AG04450 (cell line): ENCODE measurements at places on chromosomes 7 and 10.

DNA sequence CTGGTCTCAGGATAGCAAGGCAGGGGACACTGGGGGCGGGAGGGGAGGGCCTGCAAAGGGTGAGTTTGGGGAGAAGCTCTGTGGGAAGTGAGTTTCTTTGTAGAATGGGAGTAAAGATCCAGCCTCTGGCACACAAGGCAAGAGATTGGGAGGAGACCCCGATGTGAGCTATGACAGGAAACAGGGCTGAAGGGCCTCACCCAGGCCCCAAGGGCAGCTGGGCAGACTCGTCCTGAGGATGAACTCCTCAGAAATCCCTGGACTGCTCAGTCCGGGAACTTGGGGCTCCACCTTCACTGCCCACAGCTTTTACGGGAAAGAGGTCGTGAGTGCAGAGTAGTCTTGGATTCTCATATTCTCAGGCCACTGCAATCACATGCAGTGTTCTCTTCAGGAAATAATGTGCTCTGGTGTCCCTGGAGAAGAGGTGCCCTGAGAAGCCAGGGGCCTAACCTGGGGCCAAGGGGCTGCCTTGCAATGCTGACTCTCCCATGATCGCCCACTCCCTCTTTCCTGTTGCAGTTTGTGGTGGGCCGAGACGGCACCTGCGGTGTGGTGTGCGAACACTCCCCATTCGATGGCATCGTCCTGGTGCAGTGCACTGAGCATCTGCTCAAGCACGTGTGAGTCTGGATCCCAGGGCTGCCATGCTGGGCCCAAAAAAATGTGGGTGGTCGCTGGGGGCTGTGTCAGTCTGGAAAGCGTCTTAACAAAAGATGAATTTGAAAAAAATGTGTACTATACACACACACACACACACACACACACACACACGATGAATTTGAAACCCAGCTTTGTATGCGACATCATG, 31.3 kb upstream of the C10orf53 start:
- no peak for DNase-seq

GRCh38 chr7:17140406-17140805, 158.0 kb upstream of the AHR start:
- no peak for DNase-seq

DNA sequence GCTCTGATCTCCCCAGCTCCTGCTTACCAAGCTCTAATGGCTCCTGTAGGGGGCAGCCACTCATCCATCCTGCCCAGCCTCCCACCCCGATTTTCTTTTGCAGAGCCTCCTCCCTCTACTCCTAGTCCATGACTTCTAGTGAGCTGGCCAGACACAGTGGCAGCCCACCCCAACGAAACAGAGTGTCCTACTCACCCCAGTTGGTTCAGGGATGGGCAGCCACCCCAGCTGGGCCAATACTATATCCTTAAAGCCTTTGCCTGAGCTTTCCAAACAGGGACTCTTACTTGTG, 77.1 kb downstream of the GRID1 start:
- DNase-seq = no peak

- no peak for DNase-seq
These were observed 16.5 kb upstream of the GPR22 start for GRCh38 chr7:107453388-107453787.

DNA sequence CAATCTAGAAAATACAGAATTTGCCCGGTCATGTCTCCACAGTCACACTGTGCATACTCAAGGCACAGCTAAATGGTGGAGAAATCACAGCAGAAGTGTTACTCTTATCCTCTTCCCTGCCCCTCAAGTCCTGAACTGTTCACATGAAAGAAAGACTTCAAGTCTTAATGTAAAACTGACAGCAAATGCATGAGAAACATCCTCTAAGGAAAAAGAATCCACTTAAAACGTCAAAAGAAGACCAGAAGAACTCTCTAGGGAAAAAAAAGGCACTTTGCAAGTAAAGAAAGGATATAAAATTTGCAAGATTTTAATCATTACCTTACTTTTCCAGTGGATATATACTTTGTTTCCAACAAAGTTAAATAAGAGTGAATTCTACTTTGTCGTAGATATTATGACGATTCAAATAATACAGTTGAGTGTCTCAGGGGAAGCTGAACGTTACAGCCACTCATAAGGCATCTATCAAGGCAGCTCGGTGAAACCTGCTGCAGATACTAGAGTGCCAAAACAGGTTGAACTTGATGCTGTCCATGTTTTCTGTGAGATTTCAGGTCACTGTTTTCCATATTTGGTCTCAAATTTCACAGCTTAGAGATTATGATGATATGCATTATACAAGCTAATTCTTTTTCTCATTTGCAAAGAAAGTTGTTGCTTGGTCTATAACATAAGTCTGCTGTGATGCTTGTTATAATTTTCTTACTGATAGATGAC, 155.0 kb downstream of the CTTNBP2 start:
- no peak for DNase-seq

DNA sequence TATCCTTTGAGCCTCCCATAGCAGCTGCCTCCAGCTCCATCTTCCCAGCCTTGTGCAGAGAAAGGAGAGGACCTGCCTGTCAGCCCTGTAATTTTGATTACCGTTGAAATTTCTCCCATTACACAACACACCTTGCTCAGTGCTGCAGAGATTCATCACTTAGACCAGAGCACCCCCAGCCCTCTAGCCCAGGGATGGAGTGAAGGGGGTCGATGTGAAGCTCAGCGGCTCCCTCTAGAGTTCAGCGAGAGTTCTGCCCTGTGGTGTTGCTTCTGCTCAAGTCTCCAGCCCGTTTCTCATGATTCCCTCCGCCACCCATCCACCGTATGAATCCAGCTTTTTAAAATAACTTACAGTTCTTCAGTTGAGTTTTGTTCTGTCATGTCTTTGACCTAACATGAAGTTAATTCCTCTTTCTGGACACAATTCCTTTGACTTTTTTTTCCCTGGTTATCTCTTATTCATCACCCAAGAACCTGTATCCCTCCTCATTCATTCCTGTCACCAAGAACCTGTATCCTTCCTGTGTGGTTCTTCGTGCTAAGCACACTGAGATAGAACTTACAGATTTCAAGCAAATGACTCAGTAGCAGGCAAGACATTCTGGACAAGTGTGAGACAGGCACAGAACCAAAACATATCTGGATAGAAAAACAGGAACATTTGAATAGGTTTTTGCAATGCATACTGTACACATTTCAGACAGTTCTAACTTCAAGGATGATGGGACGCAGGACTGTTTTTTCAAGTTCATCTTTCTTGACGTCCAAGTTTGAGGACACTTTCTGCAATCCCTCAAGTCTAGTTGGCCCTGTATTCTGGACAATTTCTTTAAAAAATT, 35.0 kb upstream of the ZNF32 start:
- DNase-seq = no peak
